ENCODE measurements at places on chromosomes 2 and 18.

GRCh38 chr2:158214431-158214830 is 112.8 kb downstream of the UPP2 start:
- no peak for DNase-seq

DNA sequence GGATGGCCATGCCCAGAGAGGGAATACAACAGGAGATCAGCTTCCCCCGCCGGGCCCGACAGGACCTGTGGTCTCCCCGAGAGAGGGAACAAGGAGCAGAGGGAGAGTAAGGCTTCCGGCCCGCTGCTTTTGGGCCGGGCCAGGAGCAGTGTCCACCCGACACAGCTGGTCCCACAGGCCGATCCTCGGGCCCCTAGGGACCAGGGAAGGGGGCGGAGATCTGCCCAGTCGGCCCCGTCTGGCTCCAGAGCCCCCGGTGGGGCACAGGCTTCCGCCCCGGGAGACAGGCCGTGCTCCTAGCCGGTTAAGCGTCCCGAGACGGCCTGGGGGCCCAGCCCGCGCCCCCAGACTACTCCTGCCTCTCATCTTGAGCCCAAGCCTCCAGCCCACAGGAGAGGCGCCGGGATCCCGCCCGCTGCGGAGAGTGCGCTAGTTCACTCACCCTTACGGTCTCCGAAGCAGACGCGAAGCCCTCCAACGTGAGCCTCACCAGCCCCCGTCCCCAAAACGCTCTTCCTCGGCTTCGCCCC is at the start of gene MCFD2:
Gene MCFD2, minus strand, starts transcription at position 526 of the 530 bp plus-strand sequence. CDS start 6,635 bp downstream, outside the sequence.
- DNase-seq, result no peak

DNA sequence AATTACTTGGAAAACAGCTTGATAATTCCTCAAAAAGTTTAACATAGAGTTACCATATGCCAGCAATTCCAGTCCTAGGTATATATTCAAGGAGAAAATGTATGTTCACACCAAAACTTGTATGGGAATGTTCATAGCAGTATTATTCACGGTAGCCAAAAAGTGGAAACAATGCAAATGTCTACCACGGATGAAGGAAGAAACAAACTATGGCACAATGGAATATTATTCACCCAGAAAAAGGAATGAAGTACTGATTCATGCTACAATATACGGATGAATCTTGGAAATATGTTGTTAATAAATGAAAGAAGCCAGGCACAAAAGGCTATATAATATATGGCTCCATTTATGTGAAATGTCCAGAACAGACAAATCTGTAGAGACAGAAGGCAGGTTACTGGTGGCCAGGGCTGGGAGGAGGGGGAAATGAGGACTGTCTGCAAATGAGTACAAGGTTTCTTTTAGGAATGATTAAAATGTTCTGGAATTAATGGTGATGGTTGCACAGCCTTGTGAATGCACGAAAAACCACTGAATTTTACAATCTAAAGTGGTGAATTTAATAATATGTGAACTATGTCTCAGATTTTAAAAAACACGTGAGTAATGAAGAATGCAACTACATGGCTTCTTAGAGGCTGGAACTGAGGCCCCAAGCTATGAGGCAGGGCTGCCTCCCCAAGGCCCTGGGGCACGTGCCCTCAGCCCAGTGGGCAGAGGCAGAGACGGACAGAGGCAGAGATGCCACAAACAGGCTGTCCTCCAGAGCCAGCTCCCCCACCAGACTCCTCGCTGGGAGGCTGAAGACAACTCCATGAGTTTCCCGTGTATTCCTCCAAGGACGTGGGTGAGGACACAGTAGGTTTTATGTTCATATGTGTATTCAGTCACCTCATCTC is 5.0 kb downstream of the LIMS2 start:
- DNase-seq, result no peak

- no peak for DNase-seq
Measured at GRCh38 chr18:10312326-10313015, 142.0 kb upstream of the APCDD1 start.
